ENCODE measurements at places on chromosomes 6 and 20.

GRCh38 chr6:168192195-168192900 lies 113.3 kb upstream of the FRMD1 start:
- DNase-seq = no peak

GRCh38 chr6:83113258-83113657 lies 45.8 kb downstream of the DOP1A start:
- DNase-seq = no peak

- no peak for DNase-seq
Observed at GRCh38 chr6:121630716-121631115, 195.3 kb downstream of the GJA1 start.

GRCh38 chr6:129565811-129566210 lies 144.2 kb downstream of the ARHGAP18 start:
- no peak for DNase-seq

DNA sequence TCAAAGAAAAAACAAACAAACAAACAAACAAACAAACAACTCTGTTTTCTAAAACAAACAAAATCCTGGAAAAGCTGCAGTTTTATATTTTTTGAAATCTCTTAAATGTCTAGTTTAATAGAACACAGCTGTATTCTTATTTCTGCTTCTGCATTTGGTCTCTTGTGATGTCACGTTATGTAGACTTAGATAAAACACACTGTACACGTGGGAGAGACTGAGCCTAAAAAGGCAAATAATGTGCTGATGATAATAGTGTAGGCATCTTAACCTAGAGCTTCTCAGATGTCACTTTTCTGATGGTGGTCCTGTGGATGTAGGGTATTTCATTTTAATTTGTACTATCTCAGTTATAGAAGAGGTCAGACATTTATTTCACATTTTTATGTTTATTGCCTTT lies 261.7 kb downstream of the UTRN start:
- no peak for DNase-seq

- DNase-seq = no peak
Observed at GRCh38 chr6:112300896-112301295, 46.2 kb upstream of the RFPL4B start.

DNA sequence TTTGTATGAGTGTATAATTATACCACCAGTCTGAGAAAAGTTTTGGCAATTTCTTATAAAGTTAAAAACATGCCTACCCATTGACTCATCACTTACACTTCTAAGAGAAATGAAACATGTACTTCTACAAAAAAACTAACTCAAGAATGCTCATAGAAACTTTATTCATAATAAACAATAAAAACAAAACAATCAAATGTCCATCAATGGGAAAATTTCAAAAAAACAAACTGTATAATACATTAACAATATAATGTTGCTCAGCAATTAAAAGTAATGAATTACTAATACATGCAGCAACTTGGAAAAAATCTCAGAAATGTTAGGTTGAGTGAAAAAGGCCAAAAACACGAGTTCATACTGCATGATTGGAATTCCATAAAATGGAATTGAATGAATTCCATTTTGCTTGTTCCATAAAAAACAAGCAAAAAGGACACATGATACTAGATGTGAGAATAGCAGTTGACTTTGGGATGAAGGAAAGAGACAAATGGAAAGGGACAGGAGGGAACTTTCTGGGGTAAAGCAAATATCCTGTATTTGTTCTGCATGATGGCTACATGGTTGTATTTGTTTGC lies 726.6 kb downstream of the RFPL4B start:
- DNase-seq = no peak

GRCh38 chr20:43322851-43323250 lies 133.1 kb upstream of the PTPRT start:
- DNase-seq = no peak

GRCh38 chr6:34994693-34995092 lies 105.6 kb downstream of the ANKS1A start:
- DNase-seq = no peak

GRCh38 chr6:12017876-12018401 lies 5.8 kb downstream of the HIVEP1 start:
- no peak for DNase-seq

DNA sequence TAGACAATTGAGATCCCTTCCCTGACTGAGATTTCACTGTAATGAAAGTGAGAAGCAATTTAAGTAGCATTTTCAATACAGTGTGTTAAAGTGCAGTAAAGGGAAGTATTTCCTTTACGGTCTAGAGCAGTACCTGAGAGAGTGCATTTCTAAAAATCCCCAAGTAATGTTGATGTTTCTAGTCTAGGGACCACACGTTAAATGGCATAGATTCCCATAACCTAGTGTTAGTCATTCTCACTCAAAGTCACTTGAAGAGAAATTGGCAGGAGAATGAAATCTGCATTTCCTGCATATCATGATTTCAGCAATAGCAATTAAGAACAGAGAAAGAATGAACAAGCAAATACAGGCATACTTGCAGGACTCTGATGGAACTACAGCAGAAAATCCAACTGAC lies 67.9 kb downstream of the CGA start:
- no peak for DNase-seq

- DNase-seq = no peak
Observed at GRCh38 chr6:163489584-163489983, 75.1 kb downstream of the QKI start.

DNA sequence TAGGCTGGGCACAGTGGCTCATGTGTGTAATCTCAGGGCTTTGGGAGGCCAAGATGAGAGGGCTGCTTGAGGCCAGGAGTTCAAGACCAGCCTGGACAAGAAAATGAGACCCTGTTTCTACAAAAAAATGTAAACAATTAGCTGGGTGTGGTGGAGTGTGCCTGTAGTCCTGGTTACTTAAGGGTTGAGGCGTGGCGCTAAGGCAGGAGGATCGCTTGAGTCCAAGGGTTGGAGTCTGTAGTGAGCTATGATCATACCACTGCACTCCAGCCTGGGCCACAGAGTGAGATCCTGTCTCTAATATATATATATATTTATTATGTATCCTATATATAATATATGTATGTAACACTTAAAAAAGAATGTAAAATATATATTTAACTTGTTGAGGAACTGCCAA lies 7.9 kb upstream of the ABRACL start:
- no peak for DNase-seq

DNA sequence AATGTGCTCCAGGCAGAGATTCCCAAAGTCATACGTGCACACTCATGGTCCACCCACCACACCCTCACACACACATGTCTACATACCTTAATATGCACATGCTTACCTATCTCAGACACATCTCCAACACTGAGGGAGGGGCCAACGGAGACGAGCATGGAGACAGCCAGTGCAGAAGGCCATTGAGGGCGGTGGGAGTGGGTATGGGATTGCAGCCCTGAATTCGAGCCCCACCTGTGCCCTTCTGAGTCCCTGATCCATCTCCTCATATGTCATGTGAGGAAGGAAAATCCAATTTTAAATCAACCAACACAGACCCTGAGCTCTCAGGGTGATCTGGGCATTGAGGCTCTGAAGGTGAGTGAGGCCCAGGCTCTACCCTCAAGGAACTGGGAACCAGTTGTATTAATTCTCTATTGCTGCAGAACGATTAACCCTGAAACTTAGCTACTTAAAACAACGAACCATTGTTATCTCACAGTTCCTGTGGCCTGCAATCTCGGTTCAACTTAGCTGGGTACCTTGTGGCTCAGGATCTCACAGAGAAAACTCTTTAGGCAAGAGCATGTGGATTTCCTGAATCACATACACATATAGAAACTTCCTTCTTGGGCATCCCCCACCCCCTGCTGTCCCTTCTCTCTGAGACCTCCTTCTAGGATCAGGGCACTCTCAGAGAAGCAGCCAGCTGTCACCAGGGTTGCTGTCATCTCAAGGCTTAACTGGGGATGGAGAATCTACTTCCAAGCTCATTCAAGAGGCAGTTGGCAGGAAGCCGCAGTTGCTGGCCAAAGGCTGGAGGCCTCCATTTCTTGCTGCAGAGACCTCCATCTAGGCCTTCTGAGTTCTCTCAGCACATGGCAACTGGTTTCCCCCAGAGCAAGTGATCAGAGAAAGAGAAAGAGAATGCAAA lies 28.3 kb downstream of the GLP1R start:
- no peak for DNase-seq

- DNase-seq = no peak
Observed at GRCh38 chr20:19780261-19780660, 22.2 kb downstream of the RIN2 start.

GRCh38 chr6:110557199-110557598 lies 80.8 kb upstream of the SLC22A16 start:
- DNase-seq = no peak

DNA sequence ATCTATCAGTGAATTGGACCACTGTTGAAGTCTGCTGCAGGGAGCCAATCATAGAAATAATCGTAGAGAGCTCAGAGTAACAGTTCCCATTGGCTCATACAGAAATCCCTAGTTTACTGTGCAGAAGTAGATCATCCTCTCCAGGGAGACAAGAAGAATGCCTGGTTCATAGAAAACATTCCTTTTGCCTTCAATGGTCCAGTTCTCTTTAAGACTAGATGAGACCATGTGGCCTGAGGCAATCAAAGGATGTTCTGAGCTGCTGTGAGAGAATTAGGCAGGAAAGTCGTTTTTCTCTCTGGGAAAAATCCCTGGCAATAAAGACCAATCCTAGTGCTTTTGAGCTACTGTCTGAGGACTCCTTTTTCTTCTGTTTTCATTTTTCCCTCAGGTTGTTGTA lies 208.4 kb downstream of the CENPW start:
- DNase-seq = no peak

- no peak for DNase-seq
Observed at GRCh38 chr20:53515749-53516148, 77.9 kb downstream of the ZNF217 start.

DNA sequence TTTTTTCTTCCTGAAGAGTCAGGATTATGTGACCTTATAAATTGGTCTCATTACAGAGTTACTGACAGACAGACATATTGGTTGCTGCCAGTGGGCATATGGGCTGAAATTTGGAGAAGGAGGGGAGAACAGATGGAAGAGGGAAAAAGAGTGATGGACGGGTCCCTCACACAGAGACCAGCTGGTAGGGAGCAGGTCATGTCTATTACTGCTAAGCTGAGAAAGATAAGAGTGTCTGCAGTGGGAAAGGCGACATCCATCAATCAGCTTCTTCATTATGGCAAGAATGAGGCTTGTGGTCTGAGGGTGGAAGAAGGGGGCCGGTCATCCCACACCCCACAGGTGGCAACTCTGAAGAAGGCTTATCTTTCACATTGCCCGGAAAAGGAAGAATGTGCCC lies 353.8 kb upstream of the RSPO3 start:
- DNase-seq = no peak

- no peak for DNase-seq
Observed at GRCh38 chr6:28480253-28480932, 35.2 kb downstream of the GPX6 start.

DNA sequence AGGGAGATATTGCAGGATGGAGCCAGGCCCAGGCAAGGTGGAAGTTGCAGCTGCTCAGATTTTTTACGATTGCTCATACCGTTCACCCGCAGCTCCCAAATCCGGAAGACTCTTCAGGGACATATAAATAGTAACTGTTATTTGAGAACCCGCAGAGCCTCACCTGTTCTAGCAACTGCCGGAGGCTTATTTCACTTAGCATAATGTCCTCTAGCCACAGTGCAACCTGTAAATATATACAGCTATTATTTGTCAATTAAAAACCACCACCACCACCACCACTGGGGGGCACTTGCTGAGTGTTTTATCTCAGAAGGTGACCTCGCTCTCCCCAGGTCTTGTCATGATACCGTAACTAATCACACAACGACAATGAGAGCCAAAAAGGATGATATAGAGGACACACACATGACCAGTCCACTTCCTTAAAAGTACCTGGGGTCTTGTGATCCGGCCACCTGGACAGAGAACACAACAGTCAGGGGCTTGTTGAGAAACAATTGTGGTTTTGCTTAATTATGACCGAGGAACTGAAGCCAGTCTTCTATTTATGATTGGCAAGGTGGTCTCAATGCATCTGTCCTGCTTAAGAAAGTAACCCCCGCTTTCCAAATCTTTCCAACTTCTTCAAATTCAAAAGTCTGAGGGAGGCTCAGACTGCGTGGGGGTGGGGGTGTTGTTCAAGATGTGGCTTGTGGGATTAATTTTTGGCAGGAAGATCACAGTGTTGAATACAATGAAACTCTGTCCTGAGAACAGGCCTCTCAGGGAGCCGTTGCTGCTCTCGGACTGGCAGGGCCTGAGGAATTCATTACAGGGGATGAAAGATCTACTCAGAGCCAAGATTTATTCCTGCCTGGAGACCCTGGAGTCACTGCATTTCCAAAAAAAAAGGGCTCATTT lies 107.7 kb upstream of the PRND start:
- peak; percentile 23 for DNase-seq

- no peak for DNase-seq
Observed at GRCh38 chr6:157056275-157056674, 267.0 kb downstream of the TMEM242 start.

DNA sequence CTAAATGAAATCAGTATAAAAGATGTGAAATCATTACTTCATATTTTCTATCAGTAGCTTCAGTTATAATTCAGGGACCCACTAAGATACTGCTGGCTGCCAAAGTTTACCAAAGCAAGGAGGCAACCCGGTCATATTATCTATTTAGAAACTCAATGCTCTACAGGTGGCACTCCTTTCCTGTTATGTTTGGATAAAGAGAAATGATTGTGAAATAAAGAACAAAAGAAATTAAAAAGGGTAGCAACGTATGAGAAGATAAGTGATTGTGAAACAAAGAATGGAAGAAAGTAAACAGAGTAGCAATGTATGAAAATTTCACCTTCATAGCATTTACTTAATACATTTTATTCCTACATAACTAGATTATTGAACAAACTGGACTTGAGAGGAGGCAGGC lies 45.2 kb downstream of the RSPH3 start:
- DNase-seq = no peak

DNA sequence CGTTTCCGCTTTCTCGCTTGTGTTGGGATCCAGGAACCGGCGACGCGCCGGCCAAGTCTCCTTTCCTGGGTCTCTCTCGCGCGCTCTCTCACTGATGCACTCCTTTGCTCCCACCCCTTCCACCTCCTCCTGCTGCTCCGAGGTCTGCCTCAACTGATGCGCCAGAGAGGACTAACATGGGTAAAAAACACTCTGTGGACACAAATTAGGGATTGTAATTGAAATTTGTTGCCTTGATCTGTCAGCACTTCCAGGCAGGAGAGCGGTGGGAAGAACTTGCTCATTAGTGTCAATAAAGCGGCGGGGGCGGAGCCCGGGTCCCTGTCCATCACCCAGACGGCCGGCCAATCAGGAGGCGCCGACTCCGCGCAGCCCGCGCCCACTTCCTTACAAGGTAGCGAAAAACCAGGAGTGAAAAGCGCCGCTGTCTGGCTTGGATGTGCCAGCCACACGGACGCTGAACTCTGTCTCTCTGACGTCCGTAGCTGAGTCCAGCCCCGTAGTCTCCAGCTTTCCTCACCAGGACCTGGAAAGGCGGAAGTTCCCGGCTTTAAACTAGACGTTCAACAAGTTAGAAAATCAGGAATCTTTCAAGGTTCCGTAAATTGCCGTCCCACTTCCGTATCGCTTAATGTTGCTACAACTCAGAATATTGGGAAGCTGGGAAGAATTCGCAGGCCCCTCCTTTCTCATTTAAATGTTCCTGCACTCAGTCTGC lies at the start of gene TBX18:
TBX18 (minus strand) TSS at position 267 of the 718 bp plus-strand sequence. CDS start 417 bp downstream, outside the sequence.
- peak; percentile 95 for DNase-seq

All from nephron progenitor cell (in vitro differentiated cells).